ENCODE measurements at places on chromosomes 5 and 9. TPM values are rescaled to one million over a fixed set of nuclear protein-coding genes. Genes with fewer than 3 reads are reported as not detected.

- DNase-seq, result no peak
Observed at GRCh38 chr9:31808766-31809165, 575.7 kb upstream of the ACO1 start.

DNA sequence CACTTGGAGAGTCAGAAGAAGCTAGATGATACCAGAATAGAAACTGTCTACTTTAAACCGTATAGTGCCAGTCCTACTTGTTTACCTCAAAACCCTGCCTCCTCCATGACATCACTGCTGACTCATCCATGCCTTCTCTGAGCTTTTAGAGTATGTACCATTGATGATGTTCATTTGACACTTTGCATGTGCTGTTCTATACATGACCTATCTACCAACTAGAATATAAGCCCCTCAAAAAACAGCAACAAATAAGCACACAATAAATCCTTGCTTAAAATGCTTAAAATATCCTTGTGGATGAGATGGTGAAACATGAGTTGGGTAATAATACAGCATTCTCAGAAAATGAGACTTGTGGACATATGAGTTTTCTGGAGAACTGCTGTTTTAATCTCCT is 2.6 kb downstream of the CTNNAL1 start:
- peak; percentile 58 for DNase-seq

- no peak for DNase-seq
Observed at GRCh38 chr5:143471666-143472464, 68.4 kb upstream of the NR3C1 start.

- DNase-seq, result no peak
Observed at GRCh38 chr5:168468836-168469235, 17.4 kb upstream of the RARS1 start.

DNA sequence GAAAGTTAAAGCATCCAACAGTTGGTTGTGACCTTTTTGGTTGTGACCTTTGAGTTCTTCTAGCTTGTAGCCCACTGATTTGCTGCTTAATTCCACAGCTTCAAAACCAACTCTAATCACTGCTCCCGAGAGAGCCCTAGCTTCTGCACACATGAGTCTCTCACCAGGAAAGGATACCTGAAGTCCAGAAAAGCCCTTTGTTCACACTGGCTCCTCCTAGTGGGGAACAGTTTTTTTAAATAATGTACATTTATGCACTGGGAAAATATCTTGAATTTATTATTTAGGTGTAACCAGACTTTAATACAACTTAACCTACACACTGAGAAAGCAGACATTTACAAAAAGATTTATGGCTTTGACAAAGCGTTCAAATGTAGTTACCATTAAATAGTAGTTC is 120.2 kb upstream of the CCDC152 start:
- no peak for DNase-seq

DNA sequence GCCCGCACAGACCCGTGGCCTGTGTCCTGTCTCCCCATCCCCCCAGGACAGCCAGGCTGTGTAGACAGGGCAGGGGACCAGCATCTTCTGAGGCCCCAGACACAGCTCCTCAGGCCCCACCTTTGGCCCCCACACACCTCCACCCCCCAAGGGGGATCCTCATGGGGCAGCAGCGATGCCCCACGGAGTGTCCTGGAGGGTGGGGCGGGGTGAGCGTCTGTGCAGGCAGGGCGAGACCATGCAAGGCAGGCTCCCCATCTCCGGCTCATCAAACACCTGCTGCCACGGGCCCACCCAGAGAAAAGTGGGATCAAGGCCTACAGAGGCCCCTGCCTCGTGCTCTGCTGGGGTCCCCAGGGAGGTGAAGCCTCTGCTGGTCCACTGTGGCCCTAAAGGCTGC is 118.7 kb upstream of the FOXD4L5 start:
- no peak for DNase-seq

DNA sequence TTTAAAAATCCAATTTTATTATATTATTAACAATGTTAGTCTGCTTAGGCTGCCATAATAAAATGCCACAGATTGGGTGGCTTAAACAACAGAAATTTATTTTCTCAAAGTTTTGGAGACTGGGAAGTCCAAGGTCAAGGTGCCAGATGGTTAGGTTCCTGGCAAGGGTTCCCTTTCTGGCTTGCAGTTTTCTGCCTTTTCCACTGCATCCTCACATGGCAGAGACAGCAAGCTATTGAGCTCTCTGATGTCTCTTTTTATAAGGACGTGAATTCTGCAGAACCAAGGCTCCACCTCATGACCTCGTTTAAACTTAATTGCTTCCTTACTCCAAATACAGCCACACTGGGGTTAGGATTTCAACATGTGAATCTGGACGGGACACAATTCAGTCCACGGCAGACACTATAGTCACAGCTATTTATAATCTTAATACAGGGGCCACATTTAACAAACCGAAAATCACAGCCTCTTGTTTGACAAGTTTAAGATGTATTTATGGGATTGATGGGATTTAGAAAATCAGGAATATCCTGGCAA is 174.9 kb upstream of the PUM3 start:
- DNase-seq, result no peak

DNA sequence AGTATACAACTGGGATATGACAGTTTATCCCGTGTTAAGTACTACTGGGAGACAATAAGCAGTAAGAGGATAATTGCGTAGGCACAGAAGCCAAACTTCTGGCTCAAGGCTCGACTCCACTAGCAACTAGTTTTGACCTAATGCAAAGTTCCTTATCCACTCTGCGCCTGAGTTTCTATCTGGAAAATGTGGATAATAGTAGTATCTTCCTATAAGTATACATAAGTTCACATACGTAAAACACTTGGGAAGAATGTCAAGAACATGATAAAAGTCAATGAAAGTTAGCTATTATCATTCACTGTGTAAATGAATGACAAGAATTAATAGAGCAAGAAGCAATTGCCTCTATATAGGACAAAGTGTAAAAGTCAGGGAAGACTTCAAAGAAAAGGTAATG is 45.7 kb downstream of the FTMT start:
- no peak for DNase-seq

- DNase-seq, result no peak
Observed at GRCh38 chr5:11617080-11617479, 287.2 kb downstream of the CTNND2 start.

DNA sequence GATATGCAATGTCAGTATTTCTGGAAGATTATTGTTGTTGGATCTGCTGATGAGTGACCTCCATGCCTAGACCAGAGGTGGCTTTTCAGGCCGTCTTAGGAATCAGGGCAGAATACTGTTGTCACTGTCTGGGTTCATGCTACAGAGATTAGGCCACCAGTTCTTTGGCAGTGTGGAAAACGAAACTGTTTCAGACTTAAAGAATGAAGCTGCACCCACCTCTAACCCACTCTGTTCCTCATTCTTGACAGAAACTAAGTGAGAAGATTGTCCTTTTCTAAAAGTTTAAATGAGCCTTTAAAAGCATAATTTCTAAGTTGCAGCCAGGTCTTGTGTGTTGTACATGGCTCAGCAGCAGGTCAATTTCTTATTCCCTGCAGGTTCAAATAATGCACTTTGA is 444.3 kb downstream of the ENC1 start:
- no peak for DNase-seq

GRCh38 chr9:135243201-135244190 is 156.0 kb downstream of the OLFM1 start:
- no peak for DNase-seq

DNA sequence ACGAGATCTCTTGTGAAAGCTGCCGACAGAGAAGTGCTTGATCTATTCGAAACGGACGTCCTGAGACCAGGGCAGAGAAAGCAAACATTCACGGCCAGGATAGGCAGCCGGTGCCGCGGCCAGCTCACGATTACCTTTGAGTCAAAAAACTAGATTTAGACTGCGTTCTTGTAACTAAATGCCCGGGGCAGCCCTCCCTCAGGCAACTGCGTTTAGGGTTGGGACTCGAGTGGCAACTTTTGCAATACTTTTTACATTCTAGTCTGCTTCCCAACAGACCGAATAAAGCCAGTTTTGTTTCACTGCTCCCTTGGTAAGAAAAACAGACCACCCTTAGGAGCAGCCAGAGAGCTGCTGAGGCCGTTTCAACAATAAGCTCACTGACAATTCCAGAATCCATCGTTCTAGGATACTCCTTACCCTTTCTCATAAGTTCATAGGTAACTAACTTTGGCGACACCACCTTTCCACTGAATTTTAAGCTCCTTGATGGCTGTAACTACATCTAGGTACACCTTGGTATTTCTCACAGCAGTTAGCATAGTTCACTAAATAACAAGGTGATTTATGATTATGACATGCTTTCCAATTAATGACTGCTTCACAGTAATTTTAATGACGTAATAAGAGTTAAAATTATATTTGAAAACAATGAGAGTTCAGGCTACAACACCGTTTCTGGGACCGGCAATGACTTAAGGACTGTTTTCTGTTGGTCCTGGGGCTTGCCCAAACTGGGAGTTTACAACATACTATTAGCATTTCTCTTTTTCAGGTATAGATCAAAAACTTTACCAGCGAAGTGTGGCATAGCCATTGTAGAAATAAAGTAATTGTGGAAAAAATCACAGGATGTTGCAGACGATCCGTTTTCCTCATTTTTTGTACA is 899 bp upstream of the RAPGEF6 start:
- no peak for DNase-seq

GRCh38 chr5:73298251-73298771 is 125.3 kb downstream of the TMEM174 start:
- no peak for DNase-seq

DNA sequence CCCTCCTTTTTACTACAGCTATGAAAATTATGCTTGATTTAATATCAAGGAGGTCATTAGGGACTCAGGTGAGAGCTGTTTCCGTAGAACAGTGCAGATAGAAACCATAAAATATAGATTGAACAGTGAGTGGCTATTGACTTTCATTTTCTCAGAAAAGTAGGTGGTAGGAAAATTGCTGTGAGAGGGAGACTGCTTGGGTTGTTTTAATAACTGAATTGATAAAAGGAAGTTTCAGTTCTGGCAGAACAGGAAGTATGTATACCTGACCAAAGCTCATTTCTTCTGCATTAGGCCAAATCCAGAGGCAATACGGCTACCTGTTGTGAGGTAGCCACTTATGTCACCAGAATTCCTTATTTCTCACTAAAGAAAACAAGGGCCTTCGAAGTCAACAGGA is 761.7 kb upstream of the ARRDC3 start:
- DNase-seq, result no peak

SYK gene
- total RNA-seq, result 0.48 TPM

SELENOP gene
- total RNA-seq, result 1.1 TPM

FRMD3 gene
- total RNA-seq, result 0.43 TPM

ARID3C gene
- not detected for total RNA-seq

SLIT3 gene
- total RNA-seq, result 0.03 TPM

SPAAR gene
- not detected for total RNA-seq

ENTPD8 gene
- not detected for total RNA-seq

SYNPO gene
- 1.4 TPM for total RNA-seq
